ENCODE measurements at places on chromosomes 16 and 17.

GRCh38 chr16:24936151-24936550 lies 79.0 kb downstream of the ARHGAP17 start:
- no peak for DNase-seq

DNA sequence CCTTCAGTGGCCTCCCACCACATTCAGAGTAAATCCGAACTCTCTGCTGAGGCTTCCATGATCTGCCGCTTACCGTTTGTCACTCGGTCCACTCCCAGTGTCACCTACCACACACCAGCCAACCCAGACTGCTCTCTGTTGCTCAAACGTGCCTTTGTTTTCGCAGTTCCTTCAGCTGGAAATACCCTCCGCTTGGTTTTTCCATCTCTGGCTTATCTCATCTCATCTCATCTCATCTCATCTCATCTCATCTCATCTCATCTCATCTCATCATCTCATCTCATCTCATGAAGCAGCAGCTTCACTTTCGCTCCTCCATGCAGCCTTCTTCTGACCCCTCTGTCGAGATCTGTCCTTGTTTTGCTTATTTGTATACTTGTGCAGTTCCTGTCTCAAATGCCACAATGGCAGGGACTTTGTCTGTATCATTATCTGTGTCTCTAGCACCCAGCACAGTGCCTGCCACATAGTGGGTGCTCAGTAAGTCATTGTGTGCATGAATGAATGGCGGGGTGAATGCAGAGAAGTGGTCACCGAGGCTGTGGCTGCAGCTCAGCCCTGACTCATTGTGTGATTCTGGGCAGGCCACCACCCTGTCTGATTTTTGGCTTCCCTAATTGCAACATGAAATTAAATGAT lies 3.8 kb upstream of the SNX20 start:
- DNase-seq: no peak

DNA sequence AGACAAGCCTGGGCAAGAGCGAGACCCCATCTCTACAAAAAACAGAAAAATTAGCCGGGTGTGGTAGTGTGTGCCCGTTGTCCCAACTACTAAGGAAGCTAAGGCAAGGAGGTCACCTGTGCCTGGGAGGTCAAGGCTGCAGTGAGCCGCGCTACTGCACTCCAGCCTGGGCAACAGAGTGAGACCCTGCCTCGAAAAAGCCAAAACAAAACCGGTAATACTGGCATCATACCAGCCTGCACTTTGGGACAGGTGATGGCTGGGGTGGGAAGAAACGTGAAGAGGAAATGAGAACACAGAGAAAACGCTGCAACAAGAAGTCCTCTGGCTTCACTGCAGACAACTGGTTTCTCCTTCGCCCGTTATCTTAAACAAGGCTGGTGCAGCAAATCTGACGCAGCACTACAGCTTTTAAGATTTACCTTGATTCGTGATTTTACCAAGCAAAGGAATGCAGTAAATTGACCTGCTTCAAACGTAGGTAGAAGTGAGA lies 725 bp upstream of the CASC3 start:
- no peak for DNase-seq

GRCh38 chr16:57304169-57305061 lies 19.9 kb upstream of the PLLP start:
- DNase-seq: no peak

DNA sequence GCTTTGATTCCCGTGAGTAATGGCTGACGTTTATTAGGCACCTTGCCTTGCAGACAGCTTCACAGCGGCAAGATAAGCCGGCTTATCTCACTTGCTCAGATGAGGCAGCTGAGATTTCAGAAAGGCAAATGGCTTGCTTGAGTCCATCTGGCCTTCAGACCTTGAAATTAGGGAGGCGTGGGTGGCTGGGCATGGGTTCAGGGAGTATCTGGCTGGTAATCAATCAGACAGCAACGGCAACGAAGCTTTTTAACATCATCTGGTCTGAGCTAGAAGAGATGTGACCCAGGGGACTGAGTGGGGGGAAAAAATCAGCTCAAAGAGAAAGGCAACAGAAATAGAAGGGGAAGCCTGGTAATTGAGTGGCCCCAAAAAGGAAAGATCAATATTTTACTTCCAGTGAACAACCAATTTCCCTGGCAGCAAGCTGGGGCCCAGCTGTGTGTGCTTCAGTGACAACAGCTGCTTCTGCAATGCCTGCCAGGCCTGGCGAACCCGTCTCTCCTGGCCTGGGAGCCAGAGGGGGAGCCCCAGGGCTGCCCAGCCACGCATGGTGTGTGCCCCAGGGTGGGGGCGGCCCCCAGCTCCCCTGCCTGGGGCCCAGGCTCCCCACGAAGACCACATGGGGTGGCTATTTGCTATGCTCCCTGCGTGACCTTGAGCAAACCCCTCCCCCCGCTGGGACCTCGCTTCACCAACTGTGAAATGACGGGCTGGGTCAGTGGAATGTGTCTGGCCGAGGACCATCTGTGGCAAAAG lies 34.0 kb downstream of the RAB11FIP4 start:
- DNase-seq: no peak

GRCh38 chr17:55726440-55726839 lies 3.8 kb upstream of the TMEM100 start:
- no peak for DNase-seq

GRCh38 chr17:47252209-47252608 lies 1.4 kb upstream of the ITGB3 start:
- DNase-seq: no peak

DNA sequence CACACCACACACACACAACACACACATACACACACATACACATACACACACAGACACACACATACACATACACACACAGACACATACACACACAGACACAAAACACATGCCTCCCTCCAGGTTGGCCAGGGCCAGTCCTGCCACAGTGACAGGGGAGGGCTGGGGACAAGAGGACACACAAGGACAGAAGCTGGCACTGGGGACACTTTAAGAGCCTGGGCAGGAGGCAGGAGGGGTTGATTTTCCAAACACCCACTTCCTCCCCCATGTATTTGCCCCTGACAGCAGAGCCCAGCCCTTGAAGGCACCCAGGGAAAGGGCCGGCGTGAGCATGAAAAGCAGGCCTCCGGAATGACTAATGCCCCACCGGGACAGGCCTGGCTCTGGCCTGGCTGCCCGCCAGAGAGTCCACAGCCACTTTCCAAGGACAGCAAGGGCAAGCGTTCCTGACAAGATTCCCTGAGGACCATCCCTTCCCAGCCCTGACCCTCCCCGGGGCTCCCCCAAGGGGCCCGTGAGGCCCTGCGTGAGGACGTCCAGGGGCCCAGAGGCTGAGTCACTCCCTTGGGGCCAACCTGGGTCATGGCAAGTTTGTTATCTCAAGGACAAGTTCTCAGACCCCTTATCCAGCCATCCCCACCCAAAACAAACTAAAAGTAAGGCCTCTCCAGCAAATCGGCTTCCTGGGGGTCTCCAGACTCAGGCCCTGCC lies 235.6 kb downstream of the ZNF423 start:
- no peak for DNase-seq

GRCh38 chr16:71490361-71490760 lies 1.2 kb upstream of the ZNF19 start:
- DNase-seq: no peak

- DNase-seq: peak; percentile 33
These were observed 4.6 kb downstream of the IRF8 start for GRCh38 chr16:85903559-85903958.

DNA sequence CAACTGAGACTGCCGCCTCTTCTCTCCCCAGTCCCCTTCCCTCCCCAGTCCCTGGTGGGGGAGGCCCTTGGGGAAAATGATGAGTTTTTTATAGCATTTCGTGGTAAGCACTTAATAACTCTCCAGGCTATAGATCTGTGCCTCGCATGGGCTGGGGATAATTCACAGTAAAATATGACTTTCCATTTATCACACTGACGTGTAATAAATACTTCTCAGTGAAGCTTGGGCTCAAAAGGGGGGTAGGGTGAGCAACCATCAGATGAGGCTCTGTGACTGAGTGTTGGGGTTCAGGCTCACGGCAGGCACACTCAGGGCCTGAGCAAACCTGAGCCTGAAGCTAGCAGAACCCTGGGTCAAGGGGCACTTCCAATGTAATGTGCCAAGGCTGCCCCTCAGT lies 101.6 kb downstream of the CCT6B start:
- no peak for DNase-seq

GRCh38 chr16:491220-491919 lies 36.1 kb upstream of the CAPN15 start:
- no peak for DNase-seq

- no peak for DNase-seq
These were observed 16.8 kb downstream of the ST6GALNAC2 start for GRCh38 chr17:76568811-76569221.

DNA sequence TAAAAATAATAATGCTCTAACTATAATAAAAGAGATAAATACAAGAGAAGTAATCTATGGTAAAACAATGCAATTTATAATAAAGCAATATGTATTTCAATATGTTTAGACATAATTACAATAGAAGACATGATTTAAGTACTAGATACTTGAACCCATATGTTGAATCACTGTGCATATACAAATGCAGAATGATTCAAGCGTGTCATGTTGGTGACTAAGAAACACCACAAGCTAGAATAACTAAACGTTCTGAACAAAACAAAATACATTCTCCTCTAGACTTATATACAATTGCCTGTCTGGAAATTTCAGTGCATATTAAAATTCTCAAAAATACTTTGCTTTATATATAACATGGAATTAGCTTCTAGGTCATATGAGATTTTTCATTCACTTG lies 11.2 kb downstream of the TADA2A start:
- DNase-seq: no peak

GRCh38 chr17:69187294-69187693 lies 41.3 kb downstream of the ABCA10 start:
- DNase-seq: no peak

DNA sequence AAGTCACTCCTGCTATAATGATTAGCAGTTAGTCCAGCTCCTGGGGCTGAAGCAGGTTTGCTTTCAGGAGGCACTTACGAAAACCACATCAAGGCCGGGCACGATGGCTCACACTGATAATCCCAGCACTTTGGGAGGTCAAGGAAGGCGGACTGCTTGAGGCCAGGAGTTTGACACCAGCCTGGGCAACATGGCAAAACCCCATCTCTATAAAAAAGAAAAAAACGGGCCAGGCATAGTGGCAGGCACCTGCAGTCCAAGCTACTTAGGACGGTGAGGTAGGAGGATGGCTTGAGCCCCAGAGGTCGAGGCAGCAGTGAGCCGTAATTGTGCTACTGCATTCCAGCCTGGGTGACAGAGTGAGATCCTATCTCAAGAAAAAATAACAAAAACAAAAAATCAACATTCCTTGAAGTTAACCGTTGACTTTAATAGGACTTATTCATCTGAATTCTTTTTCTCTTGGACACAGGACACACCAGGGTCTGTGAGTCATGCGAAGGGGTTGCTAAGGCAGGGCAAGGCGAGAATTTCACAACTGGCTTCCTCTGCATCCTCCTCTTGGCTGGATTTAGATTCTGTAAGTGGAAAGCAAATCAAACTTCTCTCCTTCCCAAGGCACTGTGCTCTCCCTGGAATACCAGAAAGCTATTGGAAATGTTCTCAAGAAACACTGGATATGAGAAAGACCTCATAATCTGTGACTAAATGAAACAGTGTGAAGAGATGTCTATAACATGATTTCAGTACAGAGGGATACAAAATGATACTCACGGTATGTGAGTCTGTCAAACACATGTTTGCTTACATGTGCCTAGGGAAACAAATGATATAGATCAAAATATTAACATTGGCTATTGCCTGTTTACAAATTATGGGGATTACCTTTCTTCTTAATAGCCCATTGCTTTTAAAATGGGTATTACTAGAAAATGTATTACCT lies 99.5 kb downstream of the SYCE1L start:
- no peak for DNase-seq

- no peak for DNase-seq
These were observed 1.9 kb downstream of the RTN4RL1 start for GRCh38 chr17:2023256-2023655.

DNA sequence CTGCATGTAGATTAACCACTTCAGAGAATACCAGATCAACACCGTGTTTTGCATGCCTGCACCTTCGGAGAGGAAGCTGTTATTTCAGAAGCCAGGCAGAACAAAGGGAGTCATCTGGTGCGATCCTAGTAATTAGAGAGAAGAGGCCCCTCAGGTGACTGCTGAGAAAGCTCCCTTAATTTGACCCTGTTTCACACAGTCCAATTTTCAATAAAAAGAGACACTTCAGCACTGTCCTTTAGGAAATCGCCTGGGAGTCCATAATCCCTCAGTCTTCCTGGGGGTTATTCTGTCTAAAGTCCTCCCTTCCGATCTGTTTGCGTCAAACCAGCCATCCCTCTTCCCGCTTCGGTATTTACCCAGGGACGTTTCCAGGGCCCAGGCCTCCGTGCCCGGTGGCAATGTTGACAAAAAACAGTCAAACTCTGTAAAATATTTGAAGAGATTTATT lies 23.4 kb upstream of the TNRC6C start:
- DNase-seq: no peak

GRCh38 chr16:62596125-62596524 lies 559.9 kb upstream of the CDH8 start:
- DNase-seq: no peak

DNA sequence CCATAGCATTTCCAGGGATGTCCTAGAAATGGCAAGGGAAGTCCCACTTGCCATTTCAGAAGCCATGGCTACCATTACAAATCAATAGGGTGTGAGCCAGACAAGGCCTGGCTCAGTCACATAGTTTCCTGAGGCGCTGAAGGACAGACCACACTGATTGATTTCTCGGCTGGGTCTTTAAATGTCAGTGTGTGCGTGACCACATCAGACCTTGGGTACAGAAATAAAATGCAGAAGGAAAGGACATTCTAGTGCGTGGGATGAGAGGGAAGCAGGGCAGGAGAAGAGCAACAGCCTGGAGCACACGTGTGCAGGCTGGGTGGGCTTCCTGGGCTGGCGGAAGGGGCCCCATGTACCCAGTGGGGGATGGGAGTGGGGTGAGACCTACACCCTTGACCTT lies 58.7 kb upstream of the LYRM9 start:
- DNase-seq: no peak

- no peak for DNase-seq
These were observed 47.8 kb downstream of the NFAT5 start for GRCh38 chr16:69613378-69614154.

GRCh38 chr17:64707050-64707591 lies 45.0 kb upstream of the SMURF2 start:
- DNase-seq: no peak

DNA sequence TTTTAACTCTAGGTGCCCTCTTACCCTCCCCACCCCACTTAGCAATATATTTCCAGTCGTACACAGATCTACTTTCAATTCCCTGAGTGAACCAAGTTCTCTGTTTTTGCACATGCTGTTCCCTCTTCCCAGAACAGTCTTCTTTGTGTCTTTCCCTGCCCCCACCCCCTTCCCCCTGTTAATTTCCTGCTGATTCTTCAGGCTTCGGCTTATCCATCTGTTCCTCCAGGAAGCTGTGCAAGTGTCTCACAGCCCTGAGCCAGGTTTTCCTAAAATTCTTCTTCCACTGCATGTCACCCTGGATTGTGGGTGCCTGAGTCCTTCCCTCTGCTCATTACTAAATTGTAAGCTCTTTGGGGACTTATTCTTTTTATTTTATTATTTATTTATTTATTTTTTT lies 12.4 kb upstream of the SPOP start:
- no peak for DNase-seq

DNA sequence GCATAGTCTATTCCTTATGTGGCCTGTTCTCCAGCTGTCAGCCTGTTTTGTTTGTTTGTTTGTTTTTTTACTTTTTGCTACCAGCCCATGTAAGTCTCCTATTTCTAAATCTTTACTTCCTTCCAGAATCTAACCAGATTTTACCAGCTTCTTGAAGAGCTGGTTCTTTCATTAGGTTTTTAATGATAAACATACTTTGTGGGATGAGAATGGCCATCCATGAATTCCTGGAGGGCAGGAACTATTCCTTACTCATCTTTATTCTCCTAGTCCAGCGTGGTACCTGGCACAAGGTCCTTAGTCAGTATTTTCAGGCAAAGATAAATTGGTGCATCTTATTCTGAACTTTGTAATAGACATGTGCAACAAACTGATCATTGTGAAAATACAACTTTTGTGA lies 17.3 kb downstream of the RSPRY1 start:
- DNase-seq: no peak
